ENCODE measurements at places on chromosomes 1 and 21.
A peak's percentile ranks its signal among the peaks of the same experiment; 100 is the strongest.

GRCh38 chr1:154943649-154944400 lies 7.3 kb upstream of the PMVK start:
- no peak for DNase-seq

- DNase-seq = no peak
Observed at GRCh38 chr1:42164551-42165420, at the start of gene GUCA2A. Gene GUCA2A (minus strand): TSS chr1:42164745. CDS start chr1:42164712, 33 bp downstream.

DNA sequence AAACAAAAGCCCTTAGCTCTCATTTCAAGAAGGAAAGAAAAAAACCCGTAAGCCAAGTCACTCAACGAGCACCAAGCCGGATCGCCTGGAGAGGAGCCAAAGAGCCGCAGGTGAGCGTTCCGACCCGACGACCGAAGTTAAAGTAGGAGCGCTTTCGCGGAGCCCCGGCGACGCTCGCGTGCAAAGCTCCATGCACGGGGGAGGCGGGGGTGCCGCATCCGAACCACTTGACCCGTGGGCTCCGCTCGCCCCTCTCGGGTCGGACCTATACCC lies 382 bp downstream of the GPBP1L1 start:
- DNase-seq = peak; percentile 35

GRCh38 chr21:32112195-32112594 lies 166.7 kb downstream of the MIS18A start:
- DNase-seq = no peak

- DNase-seq = no peak
Observed at GRCh38 chr1:108055387-108055786, 90.4 kb upstream of the VAV3 start.

- DNase-seq = no peak
Observed at GRCh38 chr21:34877485-34878128, 171.5 kb downstream of the RUNX1 start.

GRCh38 chr1:109815809-109816174 lies 52.1 kb upstream of the EPS8L3 start:
- DNase-seq = no peak

DNA sequence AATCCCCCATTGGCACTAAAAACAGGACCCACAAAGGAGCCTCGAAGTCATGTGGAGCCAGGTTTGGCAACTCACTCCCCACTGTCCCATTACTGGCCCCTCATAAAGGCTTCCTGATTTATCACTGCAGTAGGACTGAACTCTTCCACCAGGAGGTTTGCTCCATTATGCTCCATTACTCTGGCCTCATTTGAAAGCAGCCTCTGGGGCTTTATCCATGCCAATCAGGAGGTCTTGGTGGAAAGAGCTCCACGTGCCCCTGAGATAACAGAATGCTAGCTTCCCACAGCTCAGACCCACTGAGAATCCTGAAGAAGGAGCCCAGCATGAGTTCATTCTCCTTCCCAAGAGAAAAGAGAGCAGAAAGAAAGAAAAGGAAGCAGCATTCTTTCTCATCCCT lies 76.4 kb downstream of the HIVEP3 start:
- DNase-seq = no peak

DNA sequence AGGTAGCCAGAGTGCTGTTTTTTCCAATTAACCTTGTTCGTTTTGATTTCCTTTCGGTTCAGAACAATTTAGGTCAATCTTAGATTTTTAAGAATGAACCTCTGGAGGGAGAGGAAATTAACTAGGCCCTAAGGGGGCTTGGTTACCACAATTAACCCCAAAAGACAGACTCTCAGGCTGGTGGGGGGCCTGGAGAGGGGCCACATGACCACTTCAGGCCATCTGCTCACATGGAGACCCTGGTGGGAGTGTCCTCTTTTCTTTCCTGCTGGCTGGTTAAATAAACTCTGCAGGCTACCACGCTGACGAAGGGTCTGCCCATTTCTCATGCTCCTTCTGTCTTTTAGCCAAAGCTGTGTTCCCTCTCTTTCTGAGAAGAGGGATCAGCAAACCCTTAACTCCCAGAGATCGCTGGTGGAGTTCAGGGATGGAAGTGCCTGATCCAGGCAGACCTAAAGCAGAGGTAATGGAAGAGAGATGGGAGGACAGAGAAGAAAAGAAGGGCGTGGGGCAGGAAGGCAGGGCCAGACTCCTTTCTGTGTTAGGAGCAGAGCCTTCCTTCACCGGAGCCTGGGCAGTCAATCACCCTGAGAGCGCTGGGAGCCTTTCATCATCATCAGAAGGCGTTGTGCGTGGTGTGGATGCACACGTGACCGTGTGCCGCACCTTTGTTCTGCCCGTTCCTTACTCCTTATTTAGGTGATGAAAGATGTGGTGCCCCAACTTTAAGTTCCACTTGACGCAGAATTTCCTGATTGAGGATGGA lies 58.5 kb downstream of the KIF26B start:
- no peak for DNase-seq

GRCh38 chr21:17949421-17949820 lies 130.3 kb upstream of the C21orf91 start:
- DNase-seq = no peak

GRCh38 chr1:212782422-212783154 lies 9.0 kb downstream of the NSL1 start:
- peak; percentile 36 for DNase-seq

DNA sequence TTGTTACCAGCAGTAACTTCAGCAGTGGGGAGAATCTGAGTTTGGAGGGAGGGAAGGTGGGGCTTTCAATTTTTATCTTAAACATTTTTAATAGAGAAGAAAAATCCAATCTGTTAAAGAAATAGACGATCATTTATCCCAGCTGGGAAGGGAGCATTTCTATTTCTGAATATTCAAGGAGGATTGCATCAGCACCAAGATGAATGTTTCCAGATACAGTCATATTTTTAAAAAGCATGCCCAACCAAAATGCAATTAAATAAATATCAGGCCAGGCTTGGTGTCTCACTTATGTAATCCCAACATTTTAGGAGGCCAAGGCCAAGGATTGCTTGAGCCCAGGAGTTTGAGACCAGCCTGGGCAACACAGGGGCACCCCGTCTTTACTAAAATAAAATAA lies 1.7 kb upstream of the ATP1A4 start:
- DNase-seq = no peak

GRCh38 chr1:192158181-192158580 lies at the start of gene RGS18:
Gene RGS18 (plus strand): TSS chr1:192158462. CDS start chr1:192158638, 176 bp downstream.
- no peak for DNase-seq

DNA sequence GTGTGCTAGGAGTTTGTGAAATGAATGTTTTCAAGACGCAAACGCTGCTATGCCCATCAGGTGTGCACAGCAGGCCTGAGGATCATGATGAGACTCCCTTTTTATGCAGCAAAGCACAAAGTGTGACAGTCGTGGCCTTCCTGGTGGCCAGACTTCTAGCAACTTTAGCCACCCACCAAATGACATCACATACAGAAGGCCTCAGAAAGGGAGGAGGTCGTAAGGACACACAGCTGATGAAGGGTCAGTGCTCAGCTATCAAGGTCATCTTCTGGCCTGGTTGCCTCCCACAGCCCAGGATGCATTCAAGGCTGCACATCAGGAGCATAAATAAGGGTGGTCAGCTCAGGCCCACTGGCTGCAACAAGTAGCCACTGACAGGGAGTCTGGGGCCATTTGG lies 36.6 kb downstream of the BMP8A start:
- DNase-seq = no peak

- no peak for DNase-seq
Observed at GRCh38 chr1:190098756-190099155, 378.9 kb downstream of the BRINP3 start.

DNA sequence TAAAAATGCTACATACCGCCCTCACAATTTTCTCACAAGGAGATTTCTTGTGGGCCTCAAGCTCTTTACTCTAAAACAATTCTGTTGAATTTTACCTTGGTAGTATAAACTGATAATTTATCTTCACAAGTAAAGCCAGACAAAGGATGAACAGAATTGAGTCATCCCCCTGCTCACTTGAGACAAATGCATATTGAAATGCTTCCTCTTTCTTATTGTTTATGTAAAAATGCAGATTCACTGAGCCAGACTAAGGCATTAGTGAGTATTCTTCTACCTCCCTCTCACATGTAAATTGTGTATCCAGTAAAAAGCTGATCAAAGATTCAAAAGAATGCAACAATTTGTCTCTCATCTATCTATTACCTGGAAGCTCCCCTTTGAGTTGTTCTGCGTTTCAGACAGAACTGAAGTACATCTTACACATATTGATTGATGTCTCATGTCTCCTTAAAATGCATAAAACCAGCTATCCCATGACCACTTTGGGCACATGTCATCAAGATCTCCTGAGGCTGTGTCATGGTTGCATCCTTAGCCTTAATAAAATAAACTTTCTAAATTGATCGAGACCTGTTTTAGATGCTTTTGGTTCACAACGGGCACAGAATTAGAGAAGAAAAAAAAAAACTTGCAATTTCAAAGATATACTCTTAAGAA lies 743.1 kb upstream of the B3GALT2 start:
- DNase-seq = no peak

DNA sequence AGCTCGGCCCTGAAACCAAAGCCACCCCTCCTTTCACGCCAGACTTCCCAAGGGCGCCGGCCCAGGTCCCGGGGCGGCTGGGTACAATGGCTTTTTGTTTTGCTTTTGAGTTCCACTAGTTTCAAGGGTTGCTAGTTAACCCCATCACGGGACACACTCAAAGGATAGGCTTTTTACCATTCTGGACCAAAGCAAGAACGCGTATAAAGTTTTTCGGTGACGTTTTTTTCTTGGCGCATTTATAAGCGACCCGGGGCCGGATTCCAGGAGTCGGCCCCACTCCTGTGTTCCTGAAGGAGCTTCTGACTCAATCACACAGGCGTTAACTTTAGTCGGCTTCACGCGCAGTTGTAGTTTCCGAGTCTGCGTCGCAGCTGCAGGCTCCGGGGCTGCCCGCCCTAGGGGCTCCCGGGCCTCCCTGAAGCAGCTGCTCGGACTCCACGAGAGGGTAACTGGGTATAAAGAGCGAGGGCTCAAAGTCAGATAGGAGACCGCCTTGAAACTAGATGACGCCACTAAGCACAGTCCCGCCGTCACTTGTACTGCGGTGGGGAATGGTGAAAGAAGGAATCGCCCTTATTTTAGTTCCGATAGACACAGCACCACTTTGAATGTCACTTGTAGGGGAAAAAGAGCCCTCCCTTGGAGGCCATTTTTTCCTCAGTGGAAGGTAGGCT lies 707 bp upstream of the KLHL21 start:
- peak; percentile 34 for DNase-seq
